Kidney capillary endothelial cell (primary cell): ENCODE measurements at places on chromosomes 3 and 15.
A peak's percentile ranks its signal among the peaks of the same experiment; 100 is the strongest.

GRCh38 chr15:98121536-98121935, 161.0 kb downstream of the ARRDC4 start:
- DNase-seq, result no peak

DNA sequence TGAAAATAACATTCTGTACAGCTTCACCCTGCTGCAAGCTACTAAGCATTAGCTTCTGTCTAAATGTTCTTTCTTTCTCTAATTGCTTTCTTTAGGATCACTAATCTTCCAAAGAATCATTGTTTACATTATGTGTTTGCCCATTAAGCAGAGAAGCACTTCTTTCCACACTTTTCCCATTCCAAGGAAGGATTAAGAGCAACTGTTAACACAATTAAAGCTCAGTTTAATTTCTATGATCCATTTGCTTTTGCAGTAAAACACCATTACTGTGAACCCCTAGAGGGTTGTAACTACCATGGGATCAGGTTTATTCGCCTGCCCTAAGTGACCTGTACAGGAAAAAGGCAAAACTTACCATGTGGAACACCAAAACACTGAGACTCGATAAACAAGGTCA, 125.8 kb upstream of the ZNF385D start:
- no peak for DNase-seq

GRCh38 chr3:8524656-8525399, 23.2 kb downstream of the LMCD1 start:
- DNase-seq, result no peak

- peak; percentile 28 for DNase-seq
These were observed 1.9 kb downstream of the SCAPER start for GRCh38 chr15:76903251-76903681.

- DNase-seq, result no peak
These were observed 123.8 kb downstream of the B3GALNT1 start for GRCh38 chr3:160981217-160981938.

DNA sequence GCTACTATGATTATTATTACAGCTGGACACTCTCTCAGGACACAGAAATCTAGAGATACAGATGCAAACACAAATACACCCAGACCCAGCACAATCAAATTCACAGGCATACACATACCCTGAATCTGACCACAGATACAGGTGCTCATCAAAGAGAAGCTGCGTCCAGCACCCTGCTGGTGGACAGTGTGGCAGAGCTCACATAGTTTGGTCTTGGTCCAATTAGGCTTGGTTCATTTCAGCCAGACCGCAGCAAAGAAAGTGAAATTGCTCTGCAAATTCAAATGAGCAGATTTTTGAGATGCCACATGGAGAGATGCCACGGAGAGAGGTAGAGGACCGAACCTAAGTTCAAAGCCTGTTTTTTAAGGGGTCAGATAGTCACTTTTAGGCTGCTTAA, 55.6 kb downstream of the ANAPC13 start:
- DNase-seq, result no peak

GRCh38 chr3:115652738-115653137, 29.4 kb downstream of the GAP43 start:
- DNase-seq, result no peak

- DNase-seq, result no peak
These were observed 9.1 kb downstream of the ALG3 start for GRCh38 chr3:184239708-184240107.

GRCh38 chr3:142019794-142020320, 129.5 kb downstream of the TFDP2 start:
- peak; percentile 20 for DNase-seq

DNA sequence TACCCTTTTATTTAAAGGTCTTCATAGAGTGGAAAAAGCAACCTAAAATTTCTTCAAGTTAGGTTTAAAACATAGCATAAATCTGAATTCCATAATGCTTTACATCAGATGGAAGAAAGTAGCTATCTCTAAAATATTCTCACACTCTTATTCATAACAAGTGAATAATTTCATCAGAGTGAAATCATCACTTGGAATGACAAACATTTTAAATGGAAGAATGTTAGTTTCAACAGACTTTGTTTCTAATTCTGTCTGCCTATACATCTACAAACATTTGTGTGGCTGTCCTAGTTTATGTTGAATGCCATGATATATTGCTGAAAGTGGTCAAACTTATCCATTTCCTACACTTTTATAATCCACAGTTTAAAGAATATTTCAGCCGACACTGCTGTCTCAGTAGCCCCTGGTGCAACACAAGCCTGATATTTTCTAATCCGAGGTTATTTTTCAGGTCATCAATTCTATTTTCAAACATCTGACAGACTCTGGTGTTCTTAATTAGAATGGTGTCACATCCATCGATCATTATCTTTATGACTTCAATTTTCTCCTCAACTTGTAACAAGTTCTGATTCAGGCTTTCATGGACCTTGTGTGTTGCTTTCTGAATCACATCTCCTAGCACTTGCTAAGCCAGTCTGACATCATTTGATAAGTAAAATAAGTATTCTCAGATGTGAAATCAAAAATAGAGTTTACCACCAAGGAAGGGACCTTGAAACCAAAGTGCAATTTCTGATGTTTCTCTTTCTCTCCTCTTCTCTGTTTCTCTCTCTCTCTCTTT, 17.1 kb upstream of the CNTN3 start:
- no peak for DNase-seq

- DNase-seq, result no peak
These were observed at the start of gene B3GNT5 for GRCh38 chr3:183252973-183253527. B3GNT5 (plus strand) TSS chr3:183253253; CDS start chr3:183269799, 16,546 bp downstream.
